Hematopoietic multipotent progenitor cell (in vitro differentiated cells): ENCODE measurements at places on chromosomes 5 and 9. TPM values are rescaled to one million over a fixed set of nuclear protein-coding genes. Genes with fewer than 3 reads are reported as not detected.

PCDHA1 gene
- not detected for total RNA-seq

OR2K2 gene
- total RNA-seq, result 0.27 TPM

HTR4 gene
- under 0.01 TPM for total RNA-seq

TUSC1 gene
- 14.3 TPM for total RNA-seq

CCNJL gene
- 0.54 TPM for total RNA-seq

PDE6A gene
- under 0.01 TPM for total RNA-seq

SHISAL2B gene
- not detected for total RNA-seq

MYOZ3 gene
- total RNA-seq, result 10.2 TPM

NDUFS4 gene
- 45.8 TPM for total RNA-seq

ACOT12 gene
- under 0.01 TPM for total RNA-seq

FCN1 gene
- total RNA-seq, result 10.5 TPM

F2RL2 gene
- total RNA-seq, result 0.27 TPM

RIC1 gene
- total RNA-seq, result 28.0 TPM

FOXD4 gene
- total RNA-seq, result 0.27 TPM

BARHL1 gene
- not detected for total RNA-seq

SLC6A18 gene
- total RNA-seq, result not detected

TSSK1B gene
- not detected for total RNA-seq

OTP gene
- total RNA-seq, result under 0.01 TPM

SLC34A3 gene
- total RNA-seq, result not detected
